ENCODE measurements at places on chromosomes 7 and 10.

- DNase-seq, result no peak
Measured at GRCh38 chr10:598415-599170, 90.9 kb downstream of the DIP2C start.

- no peak for DNase-seq
Measured at GRCh38 chr10:125399289-125399688, 238.9 kb upstream of the CTBP2 start.

- DNase-seq, result no peak
Measured at GRCh38 chr7:155533827-155534690, 12.3 kb downstream of the CNPY1 start.

GRCh38 chr10:130067893-130068292, 42.7 kb downstream of the C10orf143 start:
- DNase-seq, result no peak

DNA sequence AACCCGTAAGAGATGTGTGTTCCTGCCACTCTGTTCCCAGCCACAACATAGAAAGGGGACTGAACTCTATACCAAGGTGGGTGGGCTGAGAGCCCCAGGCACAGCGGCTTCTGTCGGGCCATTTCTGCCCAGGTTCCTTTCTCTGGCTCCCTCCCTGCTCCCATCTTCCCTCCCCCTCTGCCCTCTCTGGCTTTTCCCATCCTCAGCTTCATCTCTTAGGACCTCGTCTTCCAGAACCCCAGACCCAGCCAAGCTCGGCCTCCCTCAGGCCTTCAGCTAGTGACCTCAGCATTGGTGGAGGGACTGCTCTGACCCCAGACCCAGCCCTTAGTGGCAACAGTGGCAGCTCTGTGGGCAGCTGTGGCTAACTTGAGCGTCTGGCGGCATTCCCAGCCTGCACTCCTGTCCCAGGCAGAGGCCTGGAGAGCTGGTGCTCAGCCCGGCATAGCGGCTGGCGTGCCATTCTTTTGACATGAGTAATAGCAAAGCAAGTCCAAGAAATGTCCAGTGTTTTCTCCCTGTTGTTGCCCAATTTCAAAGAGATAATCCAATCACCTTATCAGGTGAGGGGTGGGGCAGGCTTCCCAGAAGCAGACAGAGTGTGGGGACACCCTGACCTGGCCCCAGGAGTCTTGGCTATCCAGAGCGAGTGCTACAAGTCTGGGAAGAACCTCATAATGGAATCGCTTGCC, 15.9 kb downstream of the PTPRE start:
- no peak for DNase-seq

- DNase-seq, result no peak
Measured at GRCh38 chr7:13998866-13999265, 9.4 kb upstream of the ETV1 start.

- DNase-seq, result no peak
Measured at GRCh38 chr7:541661-542060, 22.0 kb upstream of the PDGFA start.

- no peak for DNase-seq
Measured at GRCh38 chr10:86371691-86372090, 5.1 kb upstream of the GRID1 start.

- no peak for DNase-seq
Measured at GRCh38 chr10:131022981-131023380, 288.5 kb downstream of the TCERG1L start.

GRCh38 chr7:4748231-4748681, 27.2 kb upstream of the AP5Z1 start:
- DNase-seq, result no peak

DNA sequence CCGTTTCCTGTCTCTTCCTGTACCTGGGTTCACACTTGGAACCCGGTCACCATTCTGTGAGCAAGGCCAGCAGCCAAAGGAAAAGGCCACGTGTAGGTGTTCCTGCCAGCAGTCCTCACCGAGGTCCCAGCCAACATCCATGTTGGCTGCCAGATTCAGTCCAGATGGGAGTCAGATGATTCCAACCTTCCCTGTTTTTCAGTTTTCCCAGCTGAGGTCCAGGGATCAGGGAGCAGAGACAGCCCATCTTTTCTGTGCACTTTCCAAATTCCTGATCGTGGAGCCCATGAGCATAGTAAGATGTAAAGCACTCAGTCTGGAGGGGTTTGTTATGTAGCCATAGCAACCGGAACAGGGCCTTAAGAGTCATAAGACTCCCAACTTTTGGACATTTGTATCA, 3.9 kb upstream of the PVRIG start:
- no peak for DNase-seq

- DNase-seq, result no peak
Measured at GRCh38 chr10:43854007-43854406, 205.3 kb upstream of the ZNF32 start.

- DNase-seq, result no peak
Measured at GRCh38 chr7:101106386-101106785, 20.5 kb upstream of the SERPINE1 start.

DNA sequence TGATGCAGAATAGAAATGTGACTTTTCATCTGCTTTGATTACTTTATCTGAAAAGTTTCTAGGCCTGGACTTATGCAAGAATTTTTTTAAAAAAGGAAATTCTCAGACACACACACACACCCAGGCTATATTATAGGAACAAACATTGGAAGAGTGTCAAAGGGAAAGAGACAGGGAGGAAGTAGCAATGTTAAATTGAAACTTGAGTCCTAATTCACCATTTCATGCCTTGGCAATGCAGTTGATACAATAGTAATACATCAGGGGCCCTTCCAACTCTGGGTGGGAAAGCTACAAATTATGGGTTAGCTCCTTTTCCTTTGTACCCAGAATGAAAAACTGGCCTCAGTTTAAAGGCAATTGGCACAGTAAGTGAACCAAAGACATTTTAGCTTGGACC, 258.0 kb upstream of the LYZL1 start:
- no peak for DNase-seq

DNA sequence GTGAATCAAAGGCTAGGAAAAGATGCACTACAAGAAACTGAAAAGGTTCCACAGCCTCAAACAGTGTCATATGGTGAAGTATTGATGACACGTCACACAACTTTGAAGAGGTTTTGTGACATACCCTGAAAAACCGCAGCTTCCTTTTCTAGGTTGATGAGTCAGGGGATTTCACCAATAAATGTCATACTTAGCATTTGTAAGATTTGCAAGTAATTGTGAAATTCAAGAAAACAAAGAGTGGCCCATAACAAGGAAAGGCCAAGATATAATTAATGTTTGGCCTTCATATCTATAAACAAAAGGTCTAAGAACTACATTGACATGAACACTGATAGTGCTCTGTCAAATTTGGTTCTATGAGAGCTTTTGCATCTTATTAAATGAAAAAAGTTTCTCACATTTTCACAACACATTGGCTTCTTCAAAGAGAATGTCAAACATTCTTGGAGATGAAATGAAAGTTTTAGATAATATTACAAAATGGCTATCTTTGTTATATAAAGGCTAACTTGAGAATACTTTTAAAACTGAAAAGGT, 62.0 kb upstream of the NAMPT start:
- no peak for DNase-seq

DNA sequence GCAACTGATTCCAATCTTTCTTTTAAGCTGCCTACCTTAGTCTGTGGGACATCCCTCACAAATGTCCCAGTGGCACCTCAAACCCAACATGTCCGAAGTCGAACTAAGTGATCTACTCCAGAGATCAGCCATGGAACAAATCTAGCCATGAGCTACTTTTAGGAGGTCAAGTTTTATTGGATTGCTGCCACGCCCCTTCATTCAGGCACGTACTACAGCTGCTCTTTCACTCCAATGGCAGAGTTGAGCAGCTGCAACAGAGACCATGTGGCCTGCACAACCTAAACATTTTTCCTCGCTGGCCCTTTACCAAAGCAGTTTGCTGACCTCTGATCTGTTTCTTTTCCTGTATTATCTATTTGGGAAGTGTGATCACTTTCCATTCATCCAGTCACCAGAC, 192.4 kb upstream of the CDCA7L start:
- DNase-seq, result no peak

DNA sequence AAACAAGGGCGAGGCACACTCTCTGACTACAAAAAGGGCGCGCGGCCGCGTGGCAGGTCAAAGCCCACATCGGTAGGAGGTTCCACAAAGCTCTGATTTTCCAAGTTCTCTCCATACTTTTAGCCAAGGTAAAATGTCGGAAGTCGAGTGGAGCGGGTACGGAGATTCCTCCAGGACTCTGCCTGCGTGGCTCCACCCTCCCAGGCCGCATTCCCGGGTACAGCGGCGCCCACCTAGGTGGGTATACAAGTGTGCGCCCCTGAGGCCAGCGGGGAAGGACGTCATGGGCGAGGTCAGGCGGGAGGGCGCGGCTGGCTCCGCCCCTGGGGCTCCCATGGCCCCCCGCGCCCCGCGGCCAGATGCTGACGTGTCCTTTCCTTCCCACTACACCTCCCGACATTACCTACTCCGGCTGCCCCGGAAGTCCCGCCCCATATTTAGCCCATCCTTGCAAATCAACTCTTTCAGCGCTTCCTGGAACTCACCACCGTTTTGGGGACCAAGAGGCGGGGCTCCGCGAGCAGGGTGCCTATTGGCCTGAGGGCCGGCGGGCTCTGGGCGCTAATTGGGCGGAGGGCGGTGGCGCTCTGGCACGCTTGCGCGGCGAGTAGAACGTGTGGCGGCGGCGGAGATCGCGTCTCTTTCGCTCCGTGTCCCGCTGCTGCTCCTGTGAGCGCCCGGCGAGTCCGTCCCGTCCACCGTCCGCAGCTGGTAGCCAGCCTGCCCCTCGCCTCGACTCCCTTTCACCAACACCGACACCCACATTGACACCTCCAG, at the start of gene SND1:
Gene SND1, plus strand, starts transcription at position 639 of the 777 bp plus-strand sequence. CDS start 180 bp downstream, outside the sequence.
- DNase-seq, result peak; percentile 92

DNA sequence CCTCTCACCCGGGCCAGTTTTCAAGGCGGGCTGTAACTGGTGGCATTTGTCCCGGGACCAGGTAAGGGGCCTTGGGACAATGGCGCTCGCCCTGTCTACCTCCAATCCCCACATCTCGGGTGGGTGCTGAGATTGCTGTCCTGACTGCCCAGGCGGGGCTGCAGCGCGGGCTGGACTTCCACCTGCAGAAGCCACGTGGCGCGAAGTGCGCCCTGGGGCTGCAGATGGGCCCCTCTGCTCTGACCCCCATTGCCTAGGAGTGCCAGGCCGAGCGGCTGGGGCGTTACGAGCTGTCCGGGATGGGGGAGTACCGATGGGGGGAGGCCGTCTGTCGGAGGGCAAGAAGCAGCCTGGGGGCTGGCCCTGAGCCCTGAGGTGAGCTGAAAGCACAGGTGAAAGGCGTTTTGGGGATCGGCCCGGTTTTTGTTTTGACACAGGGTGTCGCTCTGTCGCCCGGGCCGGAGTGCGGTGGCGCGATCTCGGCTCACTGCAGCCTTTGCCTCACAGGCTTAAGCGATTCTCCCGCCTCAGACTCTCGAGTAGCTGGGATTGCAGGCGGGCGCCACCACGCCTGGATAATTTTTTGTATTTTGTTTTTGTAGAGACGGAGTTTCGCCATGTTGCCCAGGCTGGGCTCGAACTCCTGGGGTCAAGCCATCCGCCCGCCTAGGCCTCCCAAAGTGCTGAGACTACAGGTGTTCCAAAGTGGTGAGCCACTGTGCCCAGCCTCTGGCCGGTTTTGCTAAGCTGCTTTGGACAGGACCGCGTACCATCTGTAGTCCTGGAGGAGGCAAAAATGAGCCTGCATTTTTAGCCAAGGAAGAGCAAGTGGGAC, at the start of gene SFXN2:
Gene SFXN2, plus strand, starts transcription at position 16 of the 835 bp plus-strand sequence. CDS start 12,001 bp downstream, outside the sequence.
- DNase-seq, result no peak

DNA sequence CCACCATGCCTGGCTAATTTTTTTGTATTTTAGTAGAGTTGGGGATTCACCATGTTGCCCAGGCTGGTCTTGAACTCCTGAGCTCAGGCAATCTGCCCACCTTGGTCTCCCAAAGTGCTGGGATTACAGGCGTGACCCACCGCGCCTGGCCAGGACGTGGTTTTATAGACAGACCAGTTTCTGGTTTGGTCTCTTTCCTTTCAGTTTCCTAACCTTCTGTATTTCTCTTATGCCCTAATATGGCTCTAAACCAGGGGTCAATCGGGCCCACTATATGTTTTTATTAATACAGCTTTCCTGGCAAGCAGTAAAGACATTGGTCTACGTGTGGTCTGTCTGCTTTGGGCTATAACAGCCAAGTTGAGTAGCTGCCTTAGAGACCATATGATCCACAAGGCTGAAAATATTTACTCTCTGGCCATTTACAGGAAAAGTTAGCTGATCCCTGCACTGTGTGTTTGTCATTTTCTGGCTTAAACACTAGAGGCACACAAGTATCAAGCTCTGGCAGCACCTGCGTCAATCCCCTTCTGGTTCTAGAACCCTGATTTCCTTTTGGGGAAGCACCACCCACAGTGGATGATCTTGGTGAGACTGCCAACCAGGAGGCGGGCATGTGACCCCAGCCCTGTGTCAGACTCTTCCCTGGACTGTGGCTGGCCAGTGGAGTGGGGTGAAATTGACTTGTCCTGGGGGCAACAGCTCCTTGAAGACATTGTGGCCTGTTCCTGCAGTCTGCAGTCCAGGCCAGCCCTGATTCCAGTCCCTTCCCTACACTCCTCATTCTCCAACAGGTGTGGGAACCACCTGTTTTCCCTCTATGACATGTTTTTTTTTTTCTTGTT, 497.2 kb downstream of the PLXNA4 start:
- DNase-seq, result no peak

DNA sequence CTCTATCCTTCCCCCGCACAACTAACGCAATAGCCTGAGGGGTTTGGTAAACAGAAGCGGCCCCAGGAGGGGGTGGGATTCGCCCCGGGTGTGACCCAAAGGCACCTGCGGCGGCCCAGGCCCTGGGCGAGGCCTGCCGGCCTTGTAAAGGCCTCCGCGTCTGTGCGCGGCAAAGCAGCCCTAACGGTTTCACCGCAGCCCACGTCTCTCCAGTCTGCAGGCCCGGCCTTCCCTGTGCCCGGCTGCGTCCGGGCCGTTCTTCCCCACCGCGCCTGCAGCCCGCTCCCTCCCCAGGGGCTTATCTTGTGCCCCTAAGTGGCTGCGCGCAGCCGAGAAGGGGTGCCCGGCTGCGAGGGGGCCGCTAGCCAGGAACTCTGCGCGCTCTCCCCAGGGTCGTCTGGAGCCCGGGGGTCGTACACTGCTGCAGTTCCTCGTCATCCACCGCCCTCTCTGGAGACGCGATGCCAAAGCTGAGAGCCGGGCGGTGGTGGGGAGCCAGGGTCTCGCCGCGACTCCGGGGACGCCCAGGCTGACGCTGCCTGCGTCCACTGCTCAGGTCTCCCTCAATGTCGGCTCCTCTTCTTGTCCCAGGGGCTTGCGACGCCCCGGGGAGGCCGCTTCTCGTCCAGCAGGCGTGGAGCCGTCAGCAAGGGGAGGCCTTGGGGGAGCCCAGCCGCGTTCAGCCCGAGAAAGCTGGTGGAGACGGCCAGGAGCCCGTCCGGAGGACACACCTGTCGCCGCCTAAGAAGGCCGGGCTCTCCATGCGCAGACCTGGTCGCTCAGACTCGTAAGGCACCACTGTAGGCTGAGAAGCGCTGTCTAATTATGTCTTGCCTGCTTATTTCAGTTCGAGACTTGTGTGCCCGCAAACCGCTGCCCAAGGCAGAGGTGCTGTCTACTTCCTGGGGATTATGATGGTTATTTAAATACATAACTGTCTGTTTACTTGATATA, 132.3 kb downstream of the SPAG6 start:
- DNase-seq, result no peak

GRCh38 chr7:74254858-74255379, 720 bp upstream of the RFC2 start:
- DNase-seq, result no peak
